ENCODE measurements at places on chromosomes 12 and 14.

GRCh38 chr12:130876297-130876696, 4.4 kb downstream of the RAN start:
- no peak for DNase-seq

DNA sequence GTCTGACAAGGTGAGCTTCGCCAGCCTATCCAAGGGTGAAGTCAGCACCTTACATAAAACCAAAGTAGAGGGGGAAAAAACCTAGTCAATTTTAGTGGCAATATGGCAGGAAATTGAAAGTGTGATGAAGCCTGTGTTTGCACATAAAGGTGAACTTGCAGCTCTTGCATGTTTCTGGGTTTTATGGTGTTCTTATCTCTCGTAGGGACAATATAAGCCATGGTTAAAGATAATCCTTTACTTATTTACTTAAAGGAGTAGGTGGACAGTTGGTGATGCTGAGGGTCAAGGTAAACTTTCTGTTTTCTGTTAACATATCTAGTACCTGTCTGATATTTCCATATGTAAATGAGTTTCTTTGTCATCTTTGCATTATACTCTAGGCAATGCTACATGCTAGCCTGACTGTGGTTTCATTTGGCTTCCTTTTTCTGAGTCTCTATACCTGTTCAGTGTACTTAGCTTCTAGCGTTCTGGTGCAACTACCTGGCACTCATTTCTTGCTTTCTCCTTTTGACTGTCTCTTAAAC, 32.8 kb downstream of the CCDC91 start:
- no peak for DNase-seq

DNA sequence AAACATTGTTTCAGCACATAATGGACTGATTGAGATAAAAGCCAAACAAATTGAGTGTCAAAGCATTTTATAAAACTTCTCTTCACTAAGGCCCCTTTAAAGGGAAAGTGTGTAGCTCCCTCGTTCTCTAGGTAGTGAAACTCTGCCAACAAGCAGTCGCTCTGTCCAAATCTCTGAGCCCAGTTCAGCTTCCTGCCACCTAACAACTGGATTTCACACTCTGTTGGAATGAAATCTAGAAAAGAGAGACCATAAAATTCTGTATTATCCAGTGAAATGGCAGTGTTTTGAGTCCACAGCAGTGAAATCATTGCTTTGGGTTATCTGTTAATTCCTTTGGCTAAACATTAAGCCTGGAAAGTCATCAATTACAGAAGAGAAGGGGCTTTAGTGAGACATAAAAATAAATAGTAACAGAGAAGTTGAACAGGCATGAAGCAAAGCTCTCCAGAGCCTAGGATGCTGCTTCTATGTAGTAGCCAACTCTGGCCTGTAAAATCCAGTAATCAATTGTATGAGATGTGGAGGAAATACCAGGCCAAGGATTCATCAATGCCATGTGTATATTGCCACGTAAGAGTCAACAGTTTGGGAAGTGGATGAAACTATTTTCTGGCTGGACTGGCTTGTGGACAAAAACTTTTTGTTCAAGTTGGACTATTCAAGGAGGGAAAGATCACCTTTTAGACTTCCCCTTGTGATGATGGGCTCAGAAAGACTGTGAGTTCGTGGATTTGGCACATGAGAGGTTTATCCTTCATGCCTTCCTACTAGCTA, 122.5 kb downstream of the WIF1 start:
- DNase-seq: no peak

GRCh38 chr14:103535891-103536565, 7.0 kb downstream of the TRMT61A start:
- DNase-seq: no peak

DNA sequence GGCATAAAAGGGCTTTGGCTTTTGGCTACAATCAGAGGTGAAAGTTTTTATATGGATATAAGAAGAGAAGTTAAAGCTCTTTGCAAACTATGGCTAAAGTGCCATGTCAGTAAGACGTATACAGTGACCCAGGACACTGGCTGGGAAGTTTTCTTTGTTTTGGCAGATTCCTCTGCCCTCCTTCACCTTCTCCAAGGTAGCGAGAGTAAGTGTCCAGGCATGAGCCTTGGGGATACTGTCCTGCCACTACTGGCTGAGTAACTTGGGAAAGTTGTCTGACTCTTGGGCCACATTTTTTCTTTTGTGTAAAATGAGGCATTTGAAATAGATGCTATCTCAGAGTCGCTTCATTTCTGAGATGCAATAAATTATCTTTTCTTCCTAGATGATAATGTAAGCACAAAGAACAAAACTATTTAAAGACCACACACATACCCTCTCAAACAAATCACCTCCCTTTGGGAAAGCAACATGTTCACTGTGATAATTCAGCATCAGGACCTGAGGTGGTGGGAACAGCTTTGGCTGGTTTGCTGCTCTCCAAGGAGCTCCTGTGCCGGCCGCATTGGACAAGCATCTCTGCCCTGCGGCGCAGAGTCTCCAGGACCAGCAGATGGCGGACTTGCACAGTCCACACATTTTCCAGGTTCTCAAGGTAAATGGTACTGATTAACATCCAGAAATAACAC, 106.3 kb downstream of the PTCSC3 start:
- DNase-seq: no peak

GRCh38 chr12:31600252-31600651, 9.3 kb upstream of the DENND5B start:
- no peak for DNase-seq

DNA sequence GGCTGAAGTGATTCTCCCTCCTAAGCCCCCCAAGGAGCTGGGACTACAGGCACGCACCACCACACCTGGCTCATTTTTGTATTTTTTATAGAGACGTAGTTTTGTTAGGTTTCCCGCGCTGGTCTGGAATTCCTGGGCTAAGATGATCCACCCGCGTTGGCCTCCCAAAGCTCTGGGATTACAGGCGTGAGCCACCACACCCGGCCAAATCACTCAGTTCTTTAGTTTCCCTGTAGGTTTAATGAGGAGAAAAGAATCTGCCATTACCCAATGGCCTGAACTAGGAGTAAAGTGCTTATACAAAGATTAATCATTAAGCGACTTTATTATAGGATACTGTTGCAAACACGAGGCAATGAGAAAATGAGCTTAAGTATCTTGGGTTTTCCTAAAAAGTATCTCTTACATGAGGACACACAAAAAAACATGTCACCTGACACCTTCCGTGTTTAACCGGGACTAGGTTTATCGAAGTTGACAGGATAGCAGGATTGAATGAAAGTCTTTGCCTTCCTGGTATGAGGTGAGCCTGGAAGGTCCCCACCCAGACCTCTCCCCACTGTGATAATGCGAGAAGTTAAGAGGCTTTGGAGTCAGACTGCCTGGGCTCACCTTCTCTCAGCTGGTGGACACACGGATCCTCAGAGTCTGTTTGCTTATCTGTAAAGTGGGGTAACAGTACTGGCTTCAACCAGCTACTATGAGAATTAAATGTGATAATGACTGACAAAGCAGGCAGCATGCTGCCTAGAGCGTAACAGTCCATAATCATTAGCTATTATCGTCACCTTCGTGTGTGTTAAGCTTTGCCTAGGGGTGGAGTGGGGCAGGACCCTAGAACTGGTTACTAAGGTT, 133.5 kb upstream of the KRAS start:
- no peak for DNase-seq

DNA sequence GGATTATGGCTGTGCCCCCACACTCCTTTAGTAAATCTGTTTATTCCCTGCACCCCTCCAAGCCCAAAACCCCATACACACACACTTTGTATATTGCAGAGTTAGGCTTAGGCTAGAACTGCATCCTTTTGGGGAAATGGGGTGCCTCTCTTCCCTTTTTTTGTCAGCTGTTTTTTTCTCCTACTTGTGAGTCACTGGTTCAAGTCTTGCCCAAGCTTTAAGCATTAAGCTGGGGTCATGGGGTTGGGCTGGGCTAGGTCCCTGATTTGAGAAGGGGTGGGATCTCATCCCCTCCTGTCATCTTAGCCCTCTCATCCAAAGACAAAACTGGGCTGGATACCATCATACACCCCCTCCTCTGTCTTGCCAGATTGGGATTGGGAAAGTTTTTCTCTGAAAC, 1.6 kb downstream of the LRP1 start:
- no peak for DNase-seq

GRCh38 chr12:103540319-103540718, 44.6 kb upstream of the C12orf42 start:
- no peak for DNase-seq

DNA sequence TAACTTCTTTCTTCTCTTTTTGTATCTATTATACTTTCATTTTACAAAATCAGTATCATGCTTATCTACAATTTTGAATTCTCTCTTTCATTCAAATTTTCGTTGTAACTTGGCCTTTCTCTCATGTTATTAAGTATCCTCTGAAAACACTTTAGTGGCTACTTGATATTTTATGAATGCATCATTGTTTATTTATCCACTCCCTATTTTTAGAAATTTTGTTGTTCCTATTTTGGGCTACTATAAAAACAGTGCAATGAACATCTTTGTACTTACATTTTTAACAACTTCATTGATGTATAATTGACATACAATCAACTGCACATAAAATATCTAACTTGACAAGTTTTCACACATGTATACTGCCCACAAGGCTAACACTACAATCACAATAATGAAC, 44.0 kb upstream of the AMIGO2 start:
- no peak for DNase-seq

DNA sequence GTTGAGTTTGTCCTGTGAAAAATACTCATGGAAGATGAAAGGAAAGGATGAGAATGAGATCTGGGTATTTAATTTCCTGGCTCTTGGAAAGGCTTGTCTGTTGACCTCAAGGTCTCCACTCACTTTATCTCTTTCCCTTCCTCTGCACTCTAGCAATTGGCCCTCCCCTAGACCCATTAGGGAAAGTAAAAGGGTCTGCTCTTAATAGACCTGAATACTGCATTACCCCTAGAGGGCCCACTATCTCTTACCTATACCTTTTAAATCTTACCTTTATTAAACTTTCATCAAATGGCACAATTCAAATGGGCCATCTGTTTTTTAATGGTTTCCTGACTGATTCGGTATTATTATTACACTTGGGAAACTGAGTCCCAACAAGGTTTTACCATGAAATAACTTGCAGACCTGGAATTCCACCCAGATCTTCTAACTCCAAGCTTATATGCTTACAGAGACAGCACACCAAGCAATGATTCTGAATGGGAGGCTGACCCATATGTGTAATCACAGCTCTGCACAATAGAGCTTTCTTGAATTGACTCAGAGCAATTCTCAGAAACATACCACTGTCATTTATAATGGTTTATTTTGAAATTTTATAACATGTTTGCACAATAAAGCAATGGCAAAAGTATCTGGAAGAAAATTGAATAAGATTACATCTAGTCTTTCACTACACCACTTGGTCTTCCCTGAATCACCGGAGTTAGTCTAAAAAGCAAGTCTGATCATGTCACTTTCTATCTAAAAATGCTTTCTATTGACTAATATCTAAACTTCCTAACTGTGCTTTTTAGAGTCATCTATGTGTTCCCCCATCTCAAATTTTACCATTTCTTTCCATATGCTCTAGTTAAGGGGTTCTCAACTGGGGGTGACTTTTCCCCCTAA, 618.5 kb downstream of the NRXN3 start:
- no peak for DNase-seq

DNA sequence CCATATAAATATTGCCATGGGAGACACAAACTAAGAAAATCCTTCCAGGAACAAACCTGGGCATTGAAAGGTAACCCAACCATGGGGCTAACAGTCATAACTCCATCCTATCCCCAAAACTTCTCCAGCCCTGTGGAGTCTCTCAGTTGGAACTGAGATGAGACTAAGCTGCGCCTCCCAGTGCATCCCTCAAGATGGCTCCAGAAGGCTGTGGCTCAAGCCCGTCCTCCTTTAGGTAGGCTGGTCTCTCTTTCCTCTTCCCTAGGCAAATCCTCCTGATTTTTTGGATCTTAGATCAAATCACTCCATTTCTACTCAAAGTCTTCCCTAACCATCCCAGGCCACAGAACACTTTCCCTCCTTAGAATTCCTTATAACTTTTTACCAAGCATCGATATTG, 364.3 kb upstream of the CCDC196 start:
- no peak for DNase-seq

DNA sequence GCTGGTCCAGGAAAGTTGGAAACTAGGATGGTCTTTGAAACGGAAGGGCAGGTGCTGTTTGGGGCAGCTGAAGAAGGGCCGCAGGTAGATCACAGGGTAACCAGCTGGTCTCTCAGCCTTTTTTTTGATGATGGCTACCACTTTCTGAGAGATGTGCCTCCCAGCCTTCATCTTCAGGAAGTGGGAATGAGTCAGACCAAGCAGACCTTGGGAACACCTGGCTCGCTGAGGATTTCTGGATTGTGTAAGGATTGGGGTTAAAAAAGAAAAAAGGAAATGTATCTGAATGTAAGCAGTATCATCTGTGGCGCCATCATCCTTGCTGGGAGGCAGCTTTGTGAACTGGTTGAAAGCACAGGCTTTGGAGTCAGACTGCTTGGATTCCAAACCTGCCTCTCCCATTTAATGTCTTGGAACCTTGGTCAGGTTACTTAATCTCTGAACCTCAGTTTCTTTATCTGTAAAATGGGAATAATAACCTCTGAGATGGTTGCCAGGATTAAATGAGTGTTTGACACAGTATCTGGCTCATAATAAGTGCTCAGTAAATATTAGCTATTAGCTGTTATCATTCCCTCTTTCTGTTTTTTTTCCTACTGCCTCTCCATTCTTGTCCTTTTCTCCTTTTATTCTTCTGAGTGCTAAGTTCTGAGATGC, 1.7 kb downstream of the PRPF40B start:
- no peak for DNase-seq

- DNase-seq: no peak
Observed at GRCh38 chr14:101875727-101876554, 88.4 kb upstream of the DYNC1H1 start.

DNA sequence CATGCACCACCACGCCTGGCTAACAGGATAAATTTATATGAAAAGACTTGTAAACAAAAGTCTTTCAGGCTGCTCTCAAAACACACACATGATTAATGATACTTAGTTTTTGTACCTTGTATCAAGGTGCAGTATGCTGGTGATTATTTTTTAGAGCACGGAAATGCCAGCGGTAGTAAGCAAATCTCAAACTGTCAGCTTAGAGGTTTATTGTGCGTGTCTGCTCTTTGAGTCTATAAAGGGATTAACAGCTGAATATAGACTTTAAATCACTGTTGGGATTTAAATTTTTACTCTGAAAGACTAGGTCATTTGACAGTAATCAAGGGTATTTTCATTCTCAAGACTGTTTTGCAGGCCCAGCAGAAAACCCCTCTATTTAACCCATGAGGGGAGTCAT, 50.5 kb downstream of the PLEKHA5 start:
- DNase-seq: no peak

All from stimulated activated CD8-positive, alpha-beta memory T cell treated with anti-CD3 and anti-CD28 coated beads, Interleukin-15, amount 100 ng/mL, for 48 hours (primary cell).